T-helper 22 cell (primary cell): ENCODE measurements at places on chromosomes 12 and 14.

GRCh38 chr12:56596815-56597214 is 33.3 kb downstream of the BAZ2A start:
- no peak for DNase-seq

GRCh38 chr12:86710109-86710508 is 453.9 kb upstream of the MGAT4C start:
- DNase-seq: no peak

GRCh38 chr14:98233656-98234055 is 1038.3 kb downstream of the BCL11B start:
- DNase-seq: no peak

- no peak for DNase-seq
Observed at GRCh38 chr12:123069436-123070266, 81.2 kb downstream of the PITPNM2 start.

GRCh38 chr14:30621354-30621939 is 672 bp upstream of the SCFD1 start:
- DNase-seq: no peak

- no peak for DNase-seq
Observed at GRCh38 chr12:25208554-25208953, 13.5 kb downstream of the ETFRF1 start.

DNA sequence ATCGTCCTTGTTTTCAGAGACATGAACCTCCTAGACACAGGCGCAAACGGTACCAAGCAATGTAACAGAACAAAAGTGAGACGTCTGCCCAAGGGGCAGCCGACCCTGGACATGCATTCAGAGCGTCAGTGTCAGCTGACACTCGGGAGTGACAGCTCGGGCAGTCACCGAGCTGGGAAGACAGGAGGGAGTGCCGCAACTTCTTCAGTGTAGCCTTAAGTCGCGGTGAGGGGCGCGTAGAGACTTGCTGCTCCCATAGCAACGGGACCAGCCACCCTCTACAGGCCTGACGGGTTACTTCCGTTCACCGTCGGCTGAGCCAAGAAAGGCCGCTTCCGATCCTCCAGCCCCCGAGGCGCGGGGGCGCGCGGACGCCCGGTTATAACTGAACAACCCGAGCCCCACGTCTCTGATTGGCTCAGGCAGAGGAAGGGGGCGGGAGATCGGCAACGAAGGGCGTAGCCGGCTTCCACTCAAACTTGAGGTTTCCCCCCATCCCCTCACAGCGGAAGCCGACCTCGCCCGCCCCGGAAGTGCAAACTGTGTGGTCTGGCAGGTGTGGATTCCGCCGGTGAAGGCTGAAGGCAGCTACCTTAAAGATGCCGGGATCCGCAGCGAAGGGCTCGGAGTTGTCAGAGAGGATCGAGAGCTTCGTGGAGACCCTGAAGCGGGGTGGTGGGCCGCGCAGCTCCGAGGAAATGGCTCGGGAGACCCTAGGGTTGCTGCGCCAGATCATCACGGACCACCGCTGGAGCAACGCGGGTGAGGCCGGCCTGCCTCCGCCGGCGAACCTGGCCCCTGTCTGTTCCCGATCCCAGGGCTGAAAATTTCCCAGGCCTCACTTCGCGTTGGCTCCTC is at the start of gene EIF2B2:
Gene EIF2B2, plus strand, starts transcription at position 530 of the 858 bp plus-strand sequence. Its CDS starts 70 bp downstream, at position 600.
- DNase-seq: peak; percentile 98

GRCh38 chr12:96285158-96285557 is 91.0 kb downstream of the ELK3 start:
- DNase-seq: no peak

GRCh38 chr12:97877404-97877803 is 414.8 kb downstream of the RMST start:
- DNase-seq: no peak

DNA sequence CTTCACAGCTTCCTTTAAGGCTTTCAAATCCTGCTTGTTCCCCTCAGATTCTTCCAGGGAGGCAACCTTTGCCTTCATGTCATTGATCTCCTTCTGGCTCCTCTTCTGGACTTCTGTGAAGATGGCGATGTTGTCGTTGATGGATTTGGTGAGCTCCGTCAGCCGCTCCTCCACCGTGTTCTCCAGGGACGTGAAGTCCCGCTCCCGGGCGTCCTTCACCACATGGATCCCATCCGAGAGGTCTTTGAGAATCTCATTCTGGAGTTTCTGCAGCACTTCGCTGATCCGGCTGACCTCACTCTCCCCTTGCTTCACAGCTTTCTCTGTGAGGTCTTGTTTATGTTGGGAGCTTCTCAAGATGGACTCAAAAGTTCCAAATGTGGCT is 7.9 kb downstream of the CKAP4 start:
- no peak for DNase-seq

GRCh38 chr14:55151601-55152000 is 22.5 kb downstream of the LGALS3 start:
- no peak for DNase-seq

DNA sequence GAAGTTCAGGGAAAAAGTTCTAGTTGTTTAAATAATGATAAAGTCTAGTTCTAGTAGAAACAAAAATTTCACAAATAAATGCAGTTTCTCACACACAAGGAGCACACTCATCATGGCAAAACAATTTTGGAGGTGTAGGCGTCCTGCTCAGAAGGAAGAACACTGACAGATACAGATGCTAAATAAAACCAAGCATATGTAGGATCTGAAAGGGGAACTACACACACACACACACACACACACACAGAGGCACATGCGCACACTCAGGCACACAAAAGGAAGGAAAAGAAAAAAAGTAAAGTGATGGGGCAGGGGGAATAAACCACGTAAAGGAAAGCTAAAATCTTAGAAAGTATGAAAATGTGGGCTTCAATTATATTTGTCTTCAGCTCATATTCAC is 117.7 kb downstream of the SOX5 start:
- DNase-seq: no peak

- DNase-seq: no peak
Observed at GRCh38 chr12:53659011-53659551, 16.8 kb downstream of the ATP5MC2 start.

DNA sequence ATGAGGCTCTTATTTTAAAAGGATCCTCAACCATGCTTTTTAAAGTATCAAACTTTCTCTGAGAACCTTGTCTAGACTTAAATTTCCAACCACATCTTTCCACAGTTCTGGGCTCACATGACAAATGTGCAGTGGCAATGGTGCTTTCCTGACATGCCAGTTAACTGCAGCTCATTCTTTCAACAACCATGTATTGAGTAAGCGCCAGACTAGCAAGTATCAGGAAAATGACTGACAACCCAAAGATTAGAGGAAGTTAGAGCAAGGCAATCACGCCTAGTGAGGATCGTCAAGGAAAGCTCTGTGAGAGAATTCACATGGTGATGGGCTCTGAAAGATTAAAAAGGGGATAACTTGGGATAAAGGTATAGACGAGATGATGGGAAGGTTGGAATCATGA is 35.8 kb downstream of the FLVCR2 start:
- DNase-seq: no peak

GRCh38 chr12:117874842-117875434 is 93.9 kb downstream of the KSR2 start:
- peak; percentile 8 for DNase-seq

- DNase-seq: no peak
Observed at GRCh38 chr14:102693006-102693755, 84.1 kb upstream of the TRAF3 start.

- no peak for DNase-seq
Observed at GRCh38 chr12:132078190-132078589, 65.9 kb downstream of the DDX51 start.

GRCh38 chr14:75217508-75218206 is 41.2 kb upstream of the TMED10 start:
- no peak for DNase-seq

DNA sequence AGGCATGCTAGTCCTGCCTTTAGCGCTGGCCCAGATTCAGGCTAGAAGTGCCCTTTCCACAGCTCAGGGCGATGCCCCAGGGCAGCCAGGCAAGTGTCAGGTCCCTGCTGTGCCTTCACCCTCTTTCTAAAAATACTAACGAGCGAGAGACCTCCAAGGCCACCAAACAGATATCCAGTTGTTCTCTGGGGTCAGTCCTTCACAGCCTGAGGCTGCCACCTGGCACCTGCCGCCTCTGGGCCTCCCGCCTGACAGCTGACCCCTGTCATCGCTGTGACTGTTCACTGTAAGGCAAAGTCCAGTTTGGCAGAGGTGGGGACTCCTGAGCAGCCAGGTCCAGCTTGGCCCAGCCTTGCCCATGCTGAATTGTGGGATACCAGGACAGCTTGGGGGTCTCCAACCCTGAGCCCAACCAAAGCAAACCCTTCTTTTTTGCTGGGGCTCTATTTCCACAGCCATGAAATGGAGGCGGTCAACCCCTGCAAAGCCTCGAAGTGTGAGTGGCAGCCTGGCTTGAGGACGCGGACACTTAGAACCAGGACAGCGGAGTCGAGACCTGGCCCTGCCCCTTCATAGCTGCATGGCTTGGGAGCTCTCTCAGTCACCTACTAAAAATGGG is 79.9 kb downstream of the NINJ2 start:
- DNase-seq: no peak
